ENCODE measurements at places on chromosomes 4 and X.

GRCh38 chr4:1610791-1611500 is 73.2 kb downstream of the FAM53A start:
- DNase-seq = no peak

GRCh38 chr4:74874753-74875367 is 58.1 kb upstream of the PARM1 start:
- peak; percentile 49 for DNase-seq

DNA sequence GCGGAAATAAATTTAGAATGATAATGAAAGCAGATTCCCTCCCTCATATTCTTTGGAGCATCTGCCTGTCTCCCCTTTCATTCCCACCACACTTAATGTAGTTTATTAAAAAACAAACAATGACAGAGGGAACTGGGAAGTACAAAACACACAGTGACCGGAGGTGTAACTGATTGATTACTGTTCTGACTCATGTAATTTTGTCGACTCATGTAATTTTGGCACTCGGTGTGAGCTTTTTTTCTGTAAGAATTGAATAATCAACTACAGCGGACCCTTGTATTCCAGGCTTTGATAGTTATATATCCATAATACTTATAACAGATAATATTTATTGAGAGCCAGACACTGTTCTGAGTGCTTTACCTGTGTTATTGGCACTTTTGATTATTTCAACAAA is 110.4 kb downstream of the PALLD start:
- no peak for DNase-seq

GRCh38 chr4:158739600-158739999 is 16.4 kb upstream of the PPID start:
- DNase-seq = no peak
